ENCODE measurements at places on chromosomes 1 and 21.

DNA sequence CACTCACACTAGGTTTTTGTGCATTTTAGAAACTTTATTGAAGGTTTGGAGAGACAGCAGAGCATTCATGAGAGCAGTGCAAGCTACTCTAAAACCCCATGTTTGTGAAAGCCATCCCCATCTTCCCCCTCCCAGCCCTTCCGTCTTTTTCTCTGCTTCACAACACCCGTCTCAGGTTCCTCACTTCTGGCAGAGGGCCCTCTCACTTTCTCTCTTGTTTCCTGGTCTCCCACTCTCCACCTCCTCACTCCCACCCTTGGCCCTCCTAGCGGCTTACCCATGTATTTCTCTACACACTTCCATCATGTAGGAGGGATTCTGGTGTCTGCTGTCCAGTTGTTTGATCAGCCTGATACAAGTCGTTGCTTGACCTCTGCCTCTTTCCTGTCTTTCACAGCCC lies 92.7 kb downstream of the LRRC8C start:
- no peak for DNase-seq

DNA sequence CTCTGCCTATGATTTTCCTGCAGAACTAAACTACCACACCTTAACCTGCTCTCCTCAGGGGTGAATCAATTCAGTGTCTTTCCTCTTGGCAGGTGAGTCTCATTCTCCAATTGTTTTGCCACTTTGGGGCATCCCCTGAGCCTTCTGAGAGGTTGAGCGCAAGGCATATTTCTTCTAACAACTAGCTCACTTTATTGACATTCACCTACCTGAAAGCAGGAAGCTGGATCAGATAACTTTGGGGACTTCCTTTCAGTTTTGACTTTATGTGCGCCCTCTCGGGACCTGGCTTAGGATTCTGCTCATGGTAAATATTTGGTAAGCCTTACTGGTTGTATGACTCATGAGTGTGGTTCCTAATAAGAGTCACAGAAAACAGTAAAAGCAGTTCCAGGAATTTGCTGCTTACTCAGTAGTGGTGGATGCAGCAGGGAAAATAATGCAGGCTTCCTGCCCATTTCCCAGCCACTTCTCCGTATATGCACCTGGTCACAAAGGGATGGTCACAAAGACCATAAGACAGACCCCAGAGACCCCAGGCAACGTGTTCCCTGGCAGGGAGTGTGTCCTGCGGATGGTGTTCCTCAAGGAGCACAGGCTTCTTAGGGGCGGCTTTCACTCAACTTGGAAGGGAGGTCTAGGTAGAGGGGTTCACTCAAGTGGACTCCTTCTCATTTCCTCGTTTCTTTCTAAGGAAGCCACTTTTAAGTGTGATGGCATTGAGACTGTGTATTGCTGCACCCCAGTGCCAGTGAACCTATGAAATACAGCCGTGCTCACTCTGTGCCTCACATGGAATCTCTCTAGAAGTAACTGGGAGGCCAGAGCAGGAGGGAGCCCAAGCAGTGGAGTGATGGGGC lies 22.0 kb upstream of the BATF3 start:
- no peak for DNase-seq

GRCh38 chr1:175498002-175498401 lies 245.4 kb downstream of the TNR start:
- no peak for DNase-seq

GRCh38 chr1:15090373-15090772 lies 63.2 kb upstream of the TMEM51 start:
- DNase-seq, result no peak

GRCh38 chr1:219312967-219313366 lies 139.3 kb downstream of the LYPLAL1 start:
- DNase-seq, result no peak

- no peak for DNase-seq
Measured at GRCh38 chr1:93783876-93784275, 95.1 kb downstream of the DNTTIP2 start.

GRCh38 chr1:58149271-58149812 lies 397.2 kb downstream of the OMA1 start:
- no peak for DNase-seq

DNA sequence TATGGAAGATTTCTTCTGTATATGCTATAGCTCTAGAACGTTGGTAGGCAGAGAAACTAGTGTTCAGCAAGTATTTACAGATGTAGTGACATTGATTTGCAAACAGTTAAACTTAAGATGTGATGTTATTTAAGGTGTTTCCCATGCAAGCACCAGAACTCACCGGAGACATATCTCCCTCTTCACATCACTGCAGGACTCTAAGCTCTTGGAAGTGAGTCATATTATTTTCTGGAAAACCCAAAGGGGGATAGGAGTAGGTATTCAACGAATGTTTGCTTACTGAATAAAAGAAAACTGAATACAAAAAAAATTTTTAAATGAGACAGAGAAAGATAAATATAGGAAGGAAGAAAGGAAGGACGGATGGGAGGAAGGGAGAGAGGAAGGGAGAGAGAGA lies 25.0 kb downstream of the RGS4 start:
- DNase-seq, result no peak

- no peak for DNase-seq
Measured at GRCh38 chr1:119227456-119227855, 87.0 kb upstream of the WARS2 start.

- DNase-seq, result no peak
Measured at GRCh38 chr1:92503926-92504285, 17.2 kb upstream of the GFI1 start.

- DNase-seq, result no peak
Measured at GRCh38 chr1:40914927-40915569, 52.9 kb upstream of the CITED4 start.

DNA sequence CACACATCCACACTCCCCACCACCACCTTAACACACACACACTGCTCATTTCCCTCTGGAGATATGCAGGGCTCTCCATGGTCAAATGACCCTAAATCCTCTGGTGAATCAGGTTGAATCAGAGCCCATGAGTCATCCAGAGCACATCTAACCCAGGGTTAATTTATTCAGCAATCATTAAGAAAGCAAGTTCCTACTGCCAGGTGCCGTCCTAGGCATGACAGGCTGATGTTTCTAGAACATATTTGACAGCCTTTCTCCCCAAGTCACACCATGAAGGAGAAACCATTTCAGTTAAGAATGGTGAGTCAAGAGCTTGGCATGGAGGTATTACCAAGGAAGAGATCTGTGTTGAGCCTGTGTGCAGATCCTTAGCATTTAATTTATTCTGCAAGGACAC lies 194.3 kb upstream of the CAMK1G start:
- no peak for DNase-seq

DNA sequence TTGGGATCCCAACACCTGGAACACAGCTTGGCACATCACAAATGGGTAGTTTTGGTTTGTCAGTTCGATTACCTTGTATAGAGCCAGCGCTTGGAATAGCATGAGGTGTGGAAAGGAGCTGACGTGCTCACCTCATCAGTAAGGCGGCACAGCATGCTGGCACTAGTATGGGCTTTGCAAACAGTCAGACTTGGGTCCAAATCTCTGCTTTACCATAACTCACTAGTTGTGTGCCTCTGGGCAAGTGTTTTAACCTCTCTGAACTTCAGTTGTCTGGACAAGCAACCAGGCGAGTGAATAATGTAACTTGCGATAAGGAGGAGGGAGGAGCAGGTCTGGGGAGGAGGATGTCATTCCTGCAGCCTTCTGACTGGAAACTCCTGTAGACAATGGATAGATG lies 26.3 kb upstream of the NEK2 start:
- no peak for DNase-seq

DNA sequence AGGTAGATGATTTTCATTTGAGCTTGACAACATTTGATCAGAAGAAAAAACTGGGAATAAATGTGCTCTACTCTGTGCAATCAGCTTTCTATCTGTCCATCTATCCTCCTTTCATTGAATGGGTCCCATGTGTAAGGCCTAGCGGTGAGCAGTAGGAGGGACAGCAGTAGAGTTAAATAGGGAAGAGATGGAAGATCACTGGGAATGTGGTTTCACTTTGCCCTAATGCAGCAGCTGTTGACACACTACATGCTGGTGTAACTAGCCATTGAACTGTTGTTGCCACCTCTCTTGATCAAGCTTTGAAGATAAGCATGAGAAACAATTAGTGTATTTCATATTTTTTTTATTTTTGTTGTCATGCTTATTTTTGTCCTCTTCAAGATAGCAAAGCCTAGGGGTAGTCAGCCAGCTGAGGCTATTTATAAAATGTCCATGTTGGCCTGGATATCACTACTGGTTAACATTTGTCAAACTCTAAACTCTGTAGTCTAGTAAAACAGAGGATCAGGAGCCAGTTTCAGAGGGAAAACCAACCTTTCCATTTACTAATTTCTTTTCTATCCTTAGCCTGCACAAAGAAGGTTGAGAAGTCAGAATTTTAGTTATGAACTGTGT lies 41.9 kb downstream of the CACNA1E start:
- no peak for DNase-seq

DNA sequence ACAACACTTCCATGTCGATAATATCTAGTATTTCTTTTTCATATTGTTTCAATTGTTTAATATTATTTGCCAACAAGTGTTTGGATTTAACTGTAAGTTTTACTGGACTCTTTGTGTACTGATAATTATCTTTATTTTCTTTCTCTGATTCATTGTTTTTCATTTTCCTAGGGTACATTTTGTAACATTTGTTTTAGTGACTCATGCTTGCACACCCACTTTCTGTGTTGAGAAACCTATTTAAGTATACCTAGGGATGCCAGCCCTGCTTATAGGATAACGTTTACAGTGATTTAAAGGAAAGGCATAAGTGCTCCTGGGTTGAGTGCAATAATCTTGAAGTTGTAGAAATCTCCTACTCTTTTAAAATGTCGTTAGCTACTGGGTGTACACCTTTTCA lies 1386.0 kb upstream of the ADGRL4 start:
- DNase-seq, result no peak

DNA sequence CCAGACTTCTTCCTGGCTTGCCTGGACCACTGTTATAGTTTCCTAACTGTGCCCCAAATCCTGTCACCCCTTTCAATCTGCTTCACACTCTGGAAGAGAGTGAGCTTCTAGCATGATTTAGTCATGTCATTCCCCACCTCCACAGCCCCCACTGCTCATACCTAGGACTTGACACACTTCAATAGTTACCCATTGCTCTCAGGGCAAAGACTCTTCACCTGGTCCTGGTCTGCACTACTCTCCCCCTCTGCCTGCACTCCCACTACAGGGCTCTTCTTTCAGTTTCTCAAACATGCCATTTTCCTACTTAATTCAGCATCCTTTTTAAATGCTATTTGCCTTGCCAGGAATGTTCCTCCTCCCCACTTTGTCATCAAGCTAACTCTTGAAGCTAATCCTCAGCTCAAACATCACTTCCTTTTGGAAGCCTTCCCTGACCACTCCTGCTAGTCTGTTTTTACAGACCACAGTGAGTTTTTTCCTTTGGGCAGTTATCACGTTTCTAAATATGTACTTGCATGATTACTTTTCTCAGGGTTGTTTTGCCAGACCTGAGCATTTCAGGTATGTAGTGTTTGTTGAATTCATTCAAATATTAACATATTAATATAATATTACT lies 24.7 kb downstream of the CYP2J2 start:
- no peak for DNase-seq

DNA sequence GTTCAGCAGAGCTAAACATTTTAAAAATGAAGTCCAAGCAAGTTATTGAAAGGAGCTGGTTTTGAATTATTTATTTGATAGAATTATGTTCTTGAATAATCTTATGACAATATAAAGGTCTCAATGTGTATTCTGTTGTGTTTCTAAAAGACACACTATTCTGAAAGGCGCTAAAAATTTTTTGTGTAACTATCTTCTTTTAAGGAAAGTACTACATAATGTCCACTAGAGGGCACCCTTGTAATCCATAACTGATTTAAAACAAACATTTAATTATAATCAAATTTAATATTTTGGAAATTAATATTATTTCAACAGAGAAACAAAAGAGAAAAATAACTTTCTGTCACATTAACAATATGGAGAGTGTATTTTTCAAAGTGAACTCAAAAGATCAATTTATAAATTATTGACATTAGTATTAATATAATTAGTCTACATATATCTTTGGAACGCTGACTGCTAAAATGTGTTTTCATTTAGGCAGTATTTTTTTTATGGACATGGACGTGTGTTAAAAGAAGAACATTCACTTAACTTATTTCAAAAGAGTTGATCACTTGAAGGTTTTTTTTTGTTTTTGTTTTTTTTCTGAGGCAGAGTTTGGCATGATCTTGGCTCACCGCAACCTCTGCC lies 248.4 kb downstream of the DENND1B start:
- DNase-seq, result no peak

Measured in stimulated activated CD8-positive, alpha-beta memory T cell treated with anti-CD3 and anti-CD28 coated beads, Interleukin-4, amount 100 ng/mL, for 1 hour (primary cell).